Cortex of kidney (tissue), 1 donor: ENCODE measurements at places on chromosomes 4 and X.

- DNase-seq: no peak
Measured at GRCh38 chr4:8417071-8417614, 23.4 kb downstream of the ACOX3 start.

- no peak for DNase-seq
Measured at GRCh38 chr4:171430495-171430894, 382.7 kb upstream of the GALNTL6 start.

- no peak for DNase-seq
Measured at GRCh38 chr4:26178854-26179253, 142.0 kb upstream of the RBPJ start.

GRCh38 chr4:58144721-58145120 lies 1034.5 kb upstream of the IGFBP7 start:
- no peak for DNase-seq

DNA sequence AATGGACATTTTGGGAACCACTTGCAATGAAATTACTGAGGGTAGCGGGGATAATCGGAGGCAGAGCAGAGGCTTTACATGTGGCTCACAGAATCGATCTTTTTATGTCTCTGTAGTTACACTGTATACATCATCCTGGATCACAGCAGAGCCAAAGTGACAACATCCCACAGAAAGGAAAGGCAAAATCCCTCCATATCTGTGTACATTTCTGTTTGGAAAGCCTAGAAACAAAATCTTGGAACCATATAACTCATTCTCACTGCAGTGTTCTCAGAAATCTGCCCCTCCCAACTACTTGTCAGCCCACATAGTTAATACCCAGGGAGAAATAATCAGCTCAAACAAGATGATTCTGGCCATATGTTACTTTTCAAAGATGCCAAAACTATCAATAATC lies 211.6 kb downstream of the DCLK2 start:
- no peak for DNase-seq

DNA sequence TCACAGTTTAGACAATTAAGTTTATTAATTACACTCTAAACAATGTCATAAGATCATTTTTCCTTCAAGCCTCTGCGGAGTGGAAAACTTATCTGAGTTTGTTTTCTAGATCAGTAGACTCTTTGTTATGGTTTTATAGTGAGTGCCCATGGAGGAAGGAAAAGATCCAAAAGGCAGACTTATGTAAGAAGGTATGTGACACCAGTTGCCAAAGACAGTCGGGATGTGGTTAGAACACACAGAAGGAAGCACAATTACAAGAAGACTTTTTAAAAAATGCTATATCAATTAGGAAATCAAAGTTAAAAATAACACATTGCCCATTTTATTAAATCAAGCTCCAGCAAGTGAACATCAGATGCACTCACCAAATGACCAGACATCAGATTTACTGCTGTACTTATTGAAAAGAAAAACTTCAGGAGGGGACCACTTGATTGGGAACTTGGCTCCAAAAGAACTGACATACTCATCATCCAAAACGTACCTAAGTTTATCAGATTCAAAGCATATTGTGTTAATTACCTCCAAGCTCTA lies 57.1 kb downstream of the NIPAL1 start:
- DNase-seq: no peak

GRCh38 chr4:74738464-74739143 lies 55.7 kb downstream of the BTC start:
- DNase-seq: no peak

GRCh38 chrX:129641941-129642340 lies 12.8 kb downstream of the APLN start:
- DNase-seq: no peak

DNA sequence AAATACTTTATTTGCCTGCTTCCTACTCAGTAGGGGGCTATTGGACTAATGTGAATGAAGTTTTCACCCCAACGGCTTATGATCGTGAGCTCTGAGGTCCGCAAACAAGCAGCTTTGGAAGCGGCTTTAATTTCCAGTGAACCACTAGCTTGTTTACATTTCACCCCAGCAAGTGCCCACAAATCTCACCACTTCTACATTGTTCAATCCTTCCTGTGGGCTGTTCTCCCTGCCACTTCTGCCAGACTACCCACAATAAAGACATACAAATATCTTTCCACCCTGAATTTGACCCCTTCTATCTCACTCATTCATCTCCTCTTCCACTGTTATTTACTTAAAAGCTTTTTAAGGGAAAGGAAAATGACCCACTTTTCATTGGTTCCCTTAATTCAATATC lies 98.0 kb downstream of the CDS1 start:
- DNase-seq: no peak

GRCh38 chrX:111585337-111585736 lies 73.9 kb downstream of the SERTM2 start:
- no peak for DNase-seq

- no peak for DNase-seq
Measured at GRCh38 chr4:175447016-175447415, 365.0 kb downstream of the GPM6A start.

DNA sequence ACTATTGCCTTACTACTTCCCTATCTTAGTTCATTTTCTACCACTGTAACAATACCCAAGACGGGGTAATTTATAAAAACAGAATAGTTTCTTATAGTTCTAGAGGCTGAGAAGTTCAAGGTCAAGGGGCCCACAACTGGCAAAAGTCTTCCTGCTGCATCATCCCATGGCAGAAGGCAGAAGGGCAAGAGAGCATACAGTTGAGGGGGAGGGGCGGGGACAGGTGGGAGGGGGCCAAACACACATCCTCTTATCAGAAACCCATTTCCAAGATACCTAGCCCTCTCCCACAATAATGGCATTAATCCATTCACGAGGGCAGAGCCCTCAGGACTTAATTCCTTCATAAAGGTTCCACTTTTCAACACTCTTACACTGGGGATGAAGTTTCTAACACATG lies 690.2 kb downstream of the ADGRL3 start:
- no peak for DNase-seq

DNA sequence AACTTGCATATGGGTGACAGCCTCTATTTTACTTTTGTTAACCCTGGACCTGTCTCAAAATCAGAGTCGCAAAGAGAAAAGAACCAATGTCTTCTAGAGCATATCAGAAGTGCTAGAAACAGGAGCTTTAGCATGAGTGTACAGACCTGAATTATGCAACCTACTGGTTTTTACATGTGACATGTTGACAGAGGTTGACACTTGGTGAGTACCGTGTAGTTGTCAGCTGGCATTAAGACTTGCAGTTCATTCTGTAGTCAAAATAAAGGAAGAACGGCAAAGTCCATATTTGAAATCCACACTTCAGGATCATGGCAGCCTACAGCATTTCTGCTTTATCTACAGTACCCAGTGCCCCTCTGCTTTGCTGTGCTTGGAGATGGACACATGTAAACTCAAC lies 291.9 kb upstream of the TENM3 start:
- DNase-seq: no peak

- no peak for DNase-seq
Measured at GRCh38 chr4:109462297-109462696, 28.7 kb downstream of the SEC24B start.

GRCh38 chr4:185885075-185885474 lies 73.1 kb upstream of the SORBS2 start:
- no peak for DNase-seq

- no peak for DNase-seq
Measured at GRCh38 chrX:9853307-9853706, 67.1 kb downstream of the SHROOM2 start.

- DNase-seq: no peak
Measured at GRCh38 chr4:139985401-139985800, 168.6 kb downstream of the MAML3 start.

- DNase-seq: no peak
Measured at GRCh38 chr4:127410644-127411043, 222.1 kb upstream of the INTU start.

GRCh38 chr4:182074810-182075209 lies 168.4 kb upstream of the TENM3 start:
- DNase-seq: no peak

DNA sequence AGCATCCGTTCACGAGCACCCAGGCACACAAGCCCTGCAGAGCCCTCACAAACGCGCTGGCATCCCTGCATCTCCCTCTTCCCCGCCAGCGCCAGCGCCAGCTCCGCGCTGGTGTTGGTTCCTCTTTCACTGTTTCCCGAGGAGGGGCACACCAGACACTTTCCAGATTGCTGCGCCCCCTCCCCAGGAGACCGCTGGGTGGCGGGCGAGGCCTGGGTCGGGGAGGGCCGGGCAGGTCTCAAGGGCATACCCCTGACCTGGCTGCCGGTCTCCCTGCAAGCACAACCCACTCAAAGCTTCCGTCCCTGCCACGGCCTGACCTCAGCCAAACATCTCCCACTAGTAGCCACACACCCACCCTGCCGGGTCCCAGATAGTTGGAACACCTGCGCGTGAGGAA lies 2.2 kb upstream of the NKX1-1 start:
- no peak for DNase-seq

DNA sequence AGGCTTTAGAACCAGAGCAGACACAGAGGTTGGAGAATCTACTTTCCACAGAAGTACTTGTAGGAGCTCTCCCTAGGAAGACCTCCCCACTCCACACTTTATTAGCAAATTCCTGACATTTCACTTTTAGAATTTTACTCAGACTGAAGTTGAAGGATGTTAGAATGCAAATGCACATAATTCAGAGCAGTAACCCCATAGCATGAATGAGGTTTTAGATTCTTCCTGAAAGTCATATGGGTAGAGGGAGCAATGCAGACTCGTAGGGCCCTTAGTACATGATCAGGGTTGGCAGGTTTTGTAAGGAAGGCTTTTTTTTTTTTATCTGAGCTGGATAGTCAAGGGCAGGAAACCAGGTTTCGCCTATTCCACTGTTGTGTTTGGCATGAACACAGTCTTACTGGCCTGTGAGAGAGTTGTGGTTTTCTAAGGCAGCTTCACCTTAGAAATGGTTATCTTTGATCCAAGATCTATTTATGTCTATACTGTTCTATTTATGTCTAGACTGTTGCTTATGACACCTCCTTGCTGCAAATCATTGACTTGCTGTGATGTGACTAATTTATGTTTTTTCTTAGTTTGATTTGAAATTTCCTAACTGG lies 48.9 kb downstream of the SPATA18 start:
- no peak for DNase-seq

GRCh38 chr4:17109126-17109525 lies 210.7 kb upstream of the LDB2 start:
- DNase-seq: no peak

GRCh38 chr4:137626942-137627738 lies 94.8 kb upstream of the PCDH18 start:
- DNase-seq: no peak

- DNase-seq: no peak
Measured at GRCh38 chrX:130173190-130173895, 1.6 kb downstream of the RAB33A start.

- DNase-seq: no peak
Measured at GRCh38 chr4:73589261-73589847, 30.9 kb downstream of the RASSF6 start.

DNA sequence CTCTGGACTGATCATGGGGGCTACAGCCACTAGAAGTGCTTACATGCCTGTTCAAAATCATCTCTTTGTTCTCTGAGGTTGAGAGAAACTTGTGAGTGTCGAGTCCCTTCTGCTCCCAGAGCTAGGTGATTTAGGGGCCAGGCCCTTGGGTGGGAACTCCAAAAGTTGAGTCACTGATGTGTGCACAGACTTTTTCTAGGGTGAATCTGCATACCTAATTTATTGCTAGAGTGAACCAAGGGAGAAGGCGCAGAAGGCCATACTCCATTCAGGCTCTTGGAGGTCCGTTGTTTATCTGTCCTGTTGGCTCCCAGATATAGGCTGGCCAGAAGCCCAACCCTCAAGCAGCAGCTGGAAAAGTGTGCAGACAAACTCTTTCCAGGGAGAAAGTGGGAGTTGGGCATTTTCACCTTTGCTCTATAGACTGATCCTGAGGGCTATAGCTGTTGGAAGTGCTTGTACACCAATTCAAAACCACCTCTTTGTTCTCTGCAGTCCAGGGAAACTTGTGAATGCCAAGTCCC lies 80.8 kb upstream of the ARX start:
- no peak for DNase-seq
